ENCODE measurements at places on chromosomes 2 and 18. TPM values are rescaled to one million over a fixed set of nuclear protein-coding genes. Genes with fewer than 3 reads are reported as not detected.
A peak's percentile ranks its signal among the peaks of the same experiment; 100 is the strongest.

- H3K36me3 ChIP-seq, result no peaks in the 10 kb centered on the region
- H3K4me3 ChIP-seq, result no peak overlapping the region
- no peak for DNase-seq
- H3K4me1 ChIP-seq, result no peaks in the 10 kb centered on the region
- no peaks in the 10 kb centered on the region for H3K27me3 ChIP-seq
Observed at GRCh38 chr18:63801343-63801742, 26.1 kb downstream of the SERPINB7 start.

GRCh38 chr2:198873503-198874471, 584.0 kb downstream of the SATB2 start:
- no peak overlapping the region for H3K27ac ChIP-seq
- no peak for DNase-seq
- H3K36me3 ChIP-seq, result no peaks in the 10 kb centered on the region
- H3K4me1 ChIP-seq, result no peaks in the 10 kb centered on the region

DNA sequence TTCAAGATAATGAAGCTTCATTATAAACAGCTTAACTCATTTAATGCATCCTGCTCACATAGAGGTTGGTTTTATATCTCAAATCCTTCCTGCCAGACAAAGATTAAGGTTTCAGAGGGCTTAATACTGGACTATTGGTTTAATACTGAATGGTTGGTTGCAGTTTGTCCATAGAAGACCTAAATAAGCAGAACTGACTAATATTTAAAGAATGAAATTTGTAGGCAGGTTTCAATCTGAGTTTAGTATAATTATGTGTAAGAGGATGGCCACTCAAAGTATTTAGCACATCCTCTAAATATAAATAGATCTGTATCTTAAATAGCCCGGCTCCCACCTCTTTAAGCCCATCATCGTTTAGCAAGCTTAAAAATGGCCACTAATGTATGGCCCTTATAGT, 92.5 kb downstream of the EPB41L5 start:
- H3K27me3 ChIP-seq, result peaks cover 2% of the 10 kb centered on the region
- DNase-seq, result no peak
- H3K27ac ChIP-seq, result no peak overlapping the region
- no peaks in the 10 kb centered on the region for H3K36me3 ChIP-seq
- peaks cover 2% of the 10 kb centered on the region for H3K4me1 ChIP-seq
- no peak overlapping the region for H3K4me3 ChIP-seq

GRCh38 chr2:70514612-70515055, 39.0 kb downstream of the TGFA start:
- H3K4me3 ChIP-seq, result no peak overlapping the region
- DNase-seq, result peak; percentile 45
- peaks cover 16% of the 10 kb centered on the region for H3K4me1 ChIP-seq
- H3K27ac ChIP-seq, result no peak overlapping the region
- H3K27me3 ChIP-seq, result peaks cover 7% of the 10 kb centered on the region

DNA sequence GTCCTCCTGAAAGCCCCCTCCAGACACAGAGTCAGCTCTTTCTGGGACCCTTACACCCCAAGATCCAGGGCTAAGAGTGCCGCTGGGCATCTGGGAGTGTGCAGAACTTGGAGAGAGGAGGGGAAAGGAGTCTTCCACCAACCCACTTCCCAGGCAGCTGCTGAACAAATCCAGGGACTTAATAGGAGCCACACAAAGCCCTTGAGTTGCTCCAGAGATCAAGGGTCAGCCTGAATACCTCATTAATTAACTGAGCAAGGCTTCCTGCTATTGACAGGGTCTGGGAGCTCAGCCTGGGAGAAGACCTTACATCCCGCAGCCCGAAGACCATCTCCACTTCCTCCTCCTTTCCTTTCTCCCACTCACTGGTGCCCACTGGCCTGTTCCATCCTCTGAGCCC, 108.3 kb downstream of the CELF4 start:
- H3K36me3 ChIP-seq, result peaks cover 9% of the 10 kb centered on the region
- H3K27me3 ChIP-seq, result peaks cover 5% of the 10 kb centered on the region
- H3K4me1 ChIP-seq, result peaks cover 10% of the 10 kb centered on the region
- no peak overlapping the region for H3K27ac ChIP-seq
- no peak overlapping the region for H3K4me3 ChIP-seq

Gene IHH
- total RNA-seq, result not detected

GRCh38 chr2:231708773-231709635, 679 bp downstream of the PTMA start:
- H3K36me3 ChIP-seq, result peaks cover 4% of the 10 kb centered on the region
- DNase-seq, result peak; percentile 51
- peak overlapping the region; percentile 96 for H3K4me3 ChIP-seq

Gene ZNF516
- 192 TPM for total RNA-seq
